Activated T-helper 2 cell treated with anti-CD3 and anti-CD28 coated beads, Interferon-gamma antibody, Interleukin-2, Interleukin-4, amounts not matched to agents 10 μg/mL and 5 μg/mL and 100 μg/mL, durations not matched to agents 14 hours and 24 hours and 36 hours (primary cell): ENCODE measurements at places on chromosomes 4 and X. TPM values are rescaled to one million over a fixed set of nuclear protein-coding genes. Genes with fewer than 3 reads are reported as not detected.

- no peak for DNase-seq
Observed at GRCh38 chr4:128854433-128854832, 44.9 kb downstream of the JADE1 start.

DNA sequence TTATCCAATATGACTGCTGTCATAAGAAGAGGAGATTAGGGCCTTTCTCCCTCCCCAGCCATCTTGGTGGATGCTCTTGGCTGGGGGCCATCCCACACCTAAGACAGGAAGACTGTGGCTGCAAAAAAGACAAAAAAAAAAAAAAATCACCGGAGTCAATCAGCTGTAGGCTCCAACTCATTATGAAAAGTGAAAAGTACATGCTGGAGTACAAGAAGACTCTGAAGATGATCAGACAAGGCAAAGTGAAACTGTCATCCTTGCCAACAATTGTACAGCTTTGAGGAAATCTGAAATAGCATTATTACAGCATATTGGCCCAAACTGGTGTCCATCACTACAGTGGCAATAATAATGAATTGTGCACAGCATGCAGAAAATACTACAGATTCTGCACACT is 5.2 kb downstream of the EGFL6 start:
- no peak for DNase-seq

DTHD1 gene
- total RNA-seq, result 1.1 TPM in 2 replicates

DACH2 gene
- total RNA-seq, result not detected in 2 replicates

GRCh38 chr4:129092631-129093190 is 628 bp downstream of the SCLT1 start:
- no peak for DNase-seq

- no peak for DNase-seq
Observed at GRCh38 chrX:48487362-48487798, 11.4 kb downstream of the FTSJ1 start.

DNA sequence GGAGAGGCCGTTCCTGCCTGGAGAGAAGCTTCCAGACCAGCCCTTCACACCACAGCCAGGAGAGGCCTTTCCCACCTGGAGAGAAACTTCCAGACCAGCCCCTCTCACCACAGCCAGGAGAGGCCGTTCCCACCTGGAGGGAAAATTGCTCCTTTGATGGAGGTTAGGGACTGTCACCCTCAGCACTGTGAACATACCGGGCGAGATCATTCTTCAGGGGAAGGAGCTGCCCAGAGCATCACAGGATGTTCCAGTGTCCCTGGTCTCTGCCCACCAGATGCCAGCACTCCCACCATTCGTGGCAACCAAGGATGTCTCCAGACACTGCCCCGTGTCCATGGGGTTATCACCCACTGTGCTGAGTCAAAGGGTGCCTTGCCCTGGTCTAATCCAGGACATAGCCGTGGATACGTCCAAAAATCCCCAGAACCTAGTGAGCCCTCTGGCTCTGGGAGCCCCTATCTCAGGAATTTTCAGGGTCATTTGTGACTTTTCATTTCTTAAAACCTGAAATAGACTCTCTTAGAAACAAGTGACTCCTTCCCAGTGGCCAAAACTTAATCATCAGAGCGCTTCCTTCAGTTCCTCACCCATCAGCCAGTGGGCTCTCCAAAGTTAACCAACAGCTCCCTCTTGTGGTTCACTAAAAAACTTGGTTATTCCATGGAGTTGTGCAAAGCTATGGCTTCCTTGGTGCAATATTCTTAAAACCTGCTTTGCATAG is 80.2 kb downstream of the CRMP1 start:
- DNase-seq, result no peak

STPG2 gene
- not detected in 2 replicates for total RNA-seq

PNCK gene
- total RNA-seq, result 0.18 and 0.43 TPM in 2 replicates

DNA sequence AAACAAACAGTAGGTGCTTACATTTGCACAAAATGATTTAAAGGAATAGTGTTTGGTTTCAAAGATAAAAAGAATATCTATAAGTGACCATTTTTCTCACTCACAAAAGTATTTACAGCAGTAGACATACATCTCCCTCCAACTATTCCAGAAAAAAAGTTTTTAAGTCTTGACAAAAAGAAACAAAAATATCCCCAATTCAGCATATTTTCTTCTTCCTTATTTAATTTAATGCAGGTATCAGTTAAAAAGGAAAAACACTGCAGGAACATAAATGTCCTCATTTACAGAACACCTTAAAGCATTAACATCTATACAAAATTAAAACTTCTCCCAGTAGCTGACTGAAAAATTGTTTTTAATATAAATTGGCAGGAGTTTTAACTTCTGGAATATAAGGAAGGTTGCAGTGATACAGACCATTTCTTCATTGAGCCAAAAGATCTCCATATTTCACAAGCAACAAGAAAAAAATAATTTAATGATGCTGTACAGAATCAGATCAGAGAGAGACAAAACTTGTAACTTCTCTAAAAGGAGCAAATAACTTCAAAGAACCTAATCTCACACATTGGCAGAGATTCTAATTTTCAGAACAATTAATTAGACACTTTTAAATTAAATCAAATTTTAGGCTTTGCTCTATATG is 4.3 kb downstream of the MAB21L2 start:
- no peak for DNase-seq

- DNase-seq, result no peak
Observed at GRCh38 chr4:90357117-90357710, 230.0 kb downstream of the CCSER1 start.

NPY1R gene
- not detected in 2 replicates for total RNA-seq

USP17L21 gene
- not detected in 2 replicates for total RNA-seq

RNF175 gene
- not detected in 2 replicates for total RNA-seq

- peak; percentile 40 for DNase-seq
Observed at GRCh38 chr4:25859429-25860148, 3.2 kb downstream of the SEL1L3 start.

VCX gene
- total RNA-seq, result not detected in 2 replicates

GRCh38 chrX:68498508-68499379 is at the start of gene YIPF6:
Gene YIPF6, plus strand, starts transcription at chrX:68499051. Its CDS starts 16 bp downstream, at chrX:68499067.
- peak; percentile 63 for DNase-seq

DNA sequence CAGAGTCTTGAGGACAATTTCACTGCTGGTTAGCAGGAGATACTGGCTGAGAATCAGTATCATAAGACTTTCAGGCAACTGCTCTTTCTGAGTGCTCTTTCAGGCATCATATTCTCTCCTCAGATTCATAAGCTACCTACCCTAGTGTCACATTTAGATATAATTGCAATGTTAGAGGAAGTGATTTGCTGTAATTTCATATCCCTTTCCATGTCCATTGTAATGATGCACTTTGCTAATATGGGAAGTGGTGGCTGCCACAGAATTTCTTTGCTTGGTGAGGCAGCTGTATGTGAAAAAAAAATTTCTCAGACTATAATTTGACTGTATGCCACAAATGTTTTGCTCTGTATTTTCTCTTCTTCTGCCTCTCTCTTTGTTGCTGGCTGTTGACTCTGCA is 63.3 kb downstream of the DOCK11 start:
- DNase-seq, result no peak

- DNase-seq, result no peak
Observed at GRCh38 chr4:623914-624566, 1.3 kb upstream of the PDE6B start.
